ENCODE measurements at places on chromosomes 1 and 21.

- no peak for DNase-seq
Observed at GRCh38 chr1:2132222-2133038, 62.1 kb downstream of the FAAP20 start.

DNA sequence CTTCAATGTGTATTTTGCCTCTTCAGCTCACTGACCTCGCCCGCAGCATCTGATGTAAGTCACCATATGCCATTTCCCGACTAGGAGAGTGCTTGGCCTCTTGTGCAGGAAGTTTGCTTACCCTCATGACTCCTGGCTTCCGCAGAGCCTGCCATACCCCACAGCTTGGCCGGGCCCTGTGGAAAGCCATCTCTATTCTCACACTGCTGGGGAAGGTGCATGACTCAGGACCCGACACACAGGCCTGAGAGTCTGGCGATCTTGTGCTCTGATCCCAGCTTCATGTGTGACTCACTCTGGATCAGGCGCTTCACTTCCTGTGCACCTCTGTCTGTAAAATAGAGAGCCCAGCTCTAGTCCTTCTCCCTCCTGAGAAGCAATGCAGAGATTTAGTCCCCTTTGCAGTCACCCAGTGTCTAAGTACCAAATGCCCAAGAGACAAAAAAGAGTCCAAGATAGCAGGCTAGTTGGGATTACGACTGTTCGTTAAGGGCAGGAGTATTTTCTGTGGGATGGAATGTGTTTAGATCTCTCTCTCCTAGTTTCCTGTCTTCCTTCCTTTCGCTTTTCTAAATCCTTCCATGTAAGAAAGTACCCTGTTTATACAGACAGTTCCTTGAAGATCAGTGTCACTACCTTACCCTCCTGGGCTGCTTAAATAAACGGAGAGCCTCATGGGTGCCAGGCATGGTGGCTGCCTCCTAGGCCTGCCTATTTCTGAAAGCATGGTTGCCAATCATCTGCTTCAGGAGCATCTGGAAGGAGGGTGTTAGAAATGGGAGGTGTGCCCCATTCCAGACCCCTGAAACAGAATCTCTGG is 62.8 kb upstream of the KIF26B start:
- no peak for DNase-seq

DNA sequence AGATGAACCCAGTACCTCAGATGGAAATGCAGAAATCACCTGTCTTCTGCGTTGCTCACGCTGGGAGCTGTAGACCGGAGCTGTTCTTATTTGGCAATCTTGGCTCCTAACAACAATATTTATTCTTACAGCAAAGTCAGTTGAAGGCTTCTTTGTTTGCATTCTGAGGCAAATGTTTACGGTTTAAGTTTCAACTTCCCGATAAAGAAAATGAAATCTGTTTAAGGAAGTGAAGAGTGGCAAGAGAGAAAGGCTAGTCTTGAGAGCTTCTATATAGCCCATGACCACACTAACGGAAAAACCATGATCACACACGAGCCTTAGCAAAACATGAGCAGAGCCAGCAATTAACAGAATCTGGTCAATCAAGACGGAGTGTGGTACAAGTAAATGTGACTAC is 122.6 kb upstream of the ZNHIT6 start:
- DNase-seq, result no peak

DNA sequence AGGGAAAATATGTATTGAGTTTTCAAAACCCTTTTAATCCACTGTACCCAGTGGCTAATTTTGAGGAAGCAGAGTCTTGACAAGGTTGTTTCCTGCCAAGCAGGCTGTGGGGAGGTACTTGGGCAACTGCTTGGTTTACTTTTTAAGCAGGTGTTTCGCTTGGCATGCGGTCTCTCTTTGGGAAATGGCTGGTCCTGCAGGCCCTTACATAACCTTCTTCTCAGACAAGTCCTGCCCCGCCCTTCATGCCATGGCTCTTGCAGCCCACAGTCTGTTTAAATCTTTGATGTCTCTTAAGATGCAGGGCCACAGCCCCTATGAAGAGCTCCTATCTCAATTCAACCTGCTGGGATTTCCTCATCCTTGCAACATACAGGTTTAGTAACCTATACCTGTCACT is 36.0 kb upstream of the ABCD3 start:
- no peak for DNase-seq

DNA sequence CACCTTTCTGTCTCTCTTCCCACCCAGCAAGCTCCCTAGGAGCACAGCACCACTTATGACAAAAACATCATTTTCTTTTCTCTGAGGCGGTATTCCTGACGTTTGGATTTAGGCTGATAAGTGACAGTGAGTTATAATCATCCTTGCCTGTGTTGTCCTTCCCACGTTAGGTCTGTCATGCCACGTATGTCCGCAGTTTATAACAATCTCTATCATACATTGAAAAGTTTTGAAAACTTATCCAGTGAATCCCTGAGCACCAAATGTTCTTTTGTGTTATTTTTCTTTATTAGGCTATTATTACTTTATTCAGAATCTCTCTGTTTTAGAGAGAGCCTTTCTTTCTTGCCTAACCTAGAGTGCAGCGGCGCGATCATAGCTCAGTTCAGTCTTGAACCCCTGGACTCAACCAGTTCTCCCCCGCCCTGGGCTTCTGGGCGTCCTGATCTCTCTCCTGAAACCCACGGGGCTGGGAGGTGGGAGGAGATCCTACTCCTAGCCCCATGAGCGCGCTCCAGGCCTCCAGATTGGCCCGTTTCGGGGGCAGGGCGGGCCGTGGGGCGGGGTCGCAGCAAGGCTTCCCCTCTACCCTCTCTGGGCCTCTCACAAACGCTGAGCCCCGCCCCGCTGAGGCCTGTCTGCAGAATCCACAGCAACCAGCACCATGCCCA is at the start of gene GSTM2:
Gene GSTM2 (plus strand): TSS at position 606 of the 671 bp plus-strand sequence. CDS start 59 bp downstream, at position 665.
- DNase-seq, result peak; percentile 93

DNA sequence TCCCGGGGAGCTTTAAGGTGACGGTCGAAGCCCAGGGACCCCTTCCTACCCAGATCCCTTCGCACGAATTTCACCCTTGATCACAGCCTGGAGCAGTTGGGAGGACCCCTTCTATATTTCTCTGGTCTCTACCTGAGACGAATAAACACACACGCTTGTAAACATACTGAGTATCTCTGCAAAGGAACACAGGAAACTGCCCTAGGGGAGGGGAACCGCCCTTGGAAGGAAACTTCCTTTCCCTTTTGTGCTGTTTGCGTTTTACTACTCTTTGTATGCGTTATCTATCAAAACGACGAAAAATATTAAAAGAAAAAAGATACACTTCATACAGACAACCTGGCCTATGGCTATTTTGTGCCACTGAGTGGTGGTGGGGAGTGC is 750 bp downstream of the NECAP2 start:
- DNase-seq, result no peak

DNA sequence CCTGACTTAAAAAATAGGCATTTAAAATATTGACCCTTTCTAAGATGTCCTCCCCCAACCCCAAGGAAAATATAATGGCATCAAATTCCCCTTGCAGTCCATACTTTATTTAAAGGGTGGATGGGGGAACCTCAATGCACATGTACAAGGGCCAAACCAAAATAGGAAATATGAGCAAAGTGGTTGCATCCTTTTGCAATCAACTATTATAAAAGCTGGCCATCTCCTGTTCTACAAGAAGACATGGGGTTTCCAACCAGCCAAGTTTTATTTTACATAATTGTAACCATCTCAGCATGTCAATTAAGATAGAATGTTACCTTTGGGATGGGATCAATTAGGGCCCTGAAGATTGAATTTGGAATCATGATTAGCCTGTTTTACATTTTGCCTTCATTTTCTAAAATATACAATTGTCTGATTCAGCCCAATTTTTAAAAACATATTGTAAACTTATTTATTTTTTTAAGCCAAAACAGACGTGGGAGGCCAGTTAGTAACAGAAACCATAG is 146.7 kb upstream of the NFIA start:
- no peak for DNase-seq

GRCh38 chr1:170619241-170620028 is 44.5 kb upstream of the PRRX1 start:
- DNase-seq, result no peak

DNA sequence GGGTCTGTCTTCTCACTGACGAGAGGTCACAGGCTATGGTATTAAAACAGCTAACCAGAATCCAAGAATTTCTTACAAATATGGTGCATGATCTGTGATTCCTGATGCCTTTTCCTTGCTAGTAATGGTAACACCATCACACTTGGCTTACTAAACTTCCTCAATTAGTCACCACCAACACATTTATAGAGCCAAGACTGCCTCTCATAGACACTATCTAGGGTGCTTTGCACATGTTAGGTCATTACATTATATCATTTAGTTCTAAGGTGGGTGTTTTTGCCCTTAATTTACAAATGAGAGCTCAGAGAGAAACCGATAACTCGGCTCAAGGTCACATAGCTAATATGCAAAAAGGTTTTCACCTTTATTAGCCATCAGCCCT is 8.7 kb downstream of the KIF21B start:
- DNase-seq, result no peak

DNA sequence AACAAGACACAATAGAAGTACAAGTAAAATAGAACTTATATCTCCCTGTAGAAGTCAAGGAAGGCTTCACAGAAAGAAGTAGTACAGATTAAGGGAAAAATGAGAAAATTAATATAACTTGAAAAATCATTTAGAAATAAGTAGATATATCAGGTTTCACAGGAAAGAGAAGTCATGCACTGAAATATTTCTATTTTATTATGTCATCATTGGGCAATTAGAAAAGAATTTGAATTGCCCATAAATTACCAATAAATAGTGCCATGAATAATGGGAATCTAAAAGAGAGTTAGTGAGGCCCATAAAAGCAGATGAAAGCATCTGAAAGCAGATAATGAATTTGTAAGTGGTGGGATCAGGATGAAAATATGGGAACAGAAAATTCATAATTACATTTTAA is 1597.8 kb downstream of the PLA2G4A start:
- DNase-seq, result no peak

DNA sequence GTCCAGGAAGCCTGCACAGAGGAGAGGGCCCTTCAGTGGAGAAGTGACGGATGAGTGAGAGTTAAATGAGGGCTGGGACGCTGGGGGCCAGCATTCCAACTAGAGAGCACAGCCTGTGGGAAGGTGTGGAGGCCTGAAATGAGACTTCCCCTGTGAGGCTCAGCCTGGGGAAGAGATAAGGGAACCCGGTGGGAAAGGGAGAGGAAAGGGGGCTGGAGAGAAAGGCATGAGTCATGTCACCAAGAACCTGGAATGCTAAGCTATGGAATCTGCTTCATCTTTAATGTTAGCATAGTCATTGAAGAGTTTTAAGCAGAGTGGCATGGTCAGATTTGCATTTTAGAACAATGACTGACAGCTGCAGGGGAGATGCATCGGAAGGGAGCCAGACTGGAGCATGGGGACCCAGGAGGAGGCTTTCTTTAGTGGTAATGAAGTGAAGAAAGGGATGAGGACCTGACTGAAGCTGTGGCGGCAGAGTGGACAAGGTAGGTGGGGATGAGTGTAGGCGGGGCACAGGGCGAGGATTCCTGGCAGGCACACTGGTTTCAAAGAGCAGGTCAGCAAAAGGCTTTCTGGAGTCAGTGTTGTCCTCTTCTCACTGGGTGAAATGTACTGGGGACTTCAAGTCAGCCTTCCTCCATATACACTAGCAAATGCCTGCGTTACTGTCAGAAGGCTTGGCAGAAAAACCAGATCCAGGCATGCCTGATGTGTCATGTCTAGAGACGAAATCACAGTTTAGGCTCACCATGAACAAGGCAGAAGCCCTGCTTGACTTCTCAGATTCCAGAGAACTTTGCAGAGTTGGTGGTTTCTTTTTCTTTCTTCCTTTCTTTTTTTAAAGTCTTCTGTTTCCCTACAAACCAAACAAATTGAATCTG is 8.0 kb downstream of the RGL1 start:
- peak; percentile 39 for DNase-seq

- no peak for DNase-seq
Observed at GRCh38 chr1:16076865-16077238, 3.4 kb upstream of the FAM131C start.
